ENCODE measurements at places on chromosomes 12 and 14. TPM values are rescaled to one million over a fixed set of nuclear protein-coding genes. Genes with fewer than 3 reads are reported as not detected.

DNA sequence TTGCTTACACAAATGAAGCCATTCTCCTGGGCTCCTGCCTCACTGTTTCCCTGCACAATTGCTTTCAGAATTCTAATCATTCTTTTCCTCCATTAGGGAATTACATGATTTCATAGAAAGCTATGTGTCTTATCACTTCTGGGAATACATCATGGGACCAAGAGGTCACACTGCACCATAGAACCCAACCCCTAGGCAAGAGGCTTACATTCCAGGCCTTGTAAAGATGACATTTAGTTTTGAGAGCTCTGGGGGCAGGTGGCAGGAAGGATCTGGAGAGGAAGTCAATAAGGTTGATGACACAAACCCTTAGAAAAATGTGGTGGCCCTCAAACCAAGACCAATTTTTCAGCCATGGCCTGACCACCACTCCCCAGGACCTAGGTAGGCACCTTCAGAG is 57.1 kb downstream of the NUAK1 start:
- DNase-seq, result no peak
- no peak overlapping the region for H3K27ac ChIP-seq
- no peaks in the 10 kb centered on the region for H3K36me3 ChIP-seq
- no peaks in the 10 kb centered on the region for H3K27me3 ChIP-seq
- no peak overlapping the region for H3K4me3 ChIP-seq

TAS2R7 gene
- not detected for polyA plus RNA-seq

DNA sequence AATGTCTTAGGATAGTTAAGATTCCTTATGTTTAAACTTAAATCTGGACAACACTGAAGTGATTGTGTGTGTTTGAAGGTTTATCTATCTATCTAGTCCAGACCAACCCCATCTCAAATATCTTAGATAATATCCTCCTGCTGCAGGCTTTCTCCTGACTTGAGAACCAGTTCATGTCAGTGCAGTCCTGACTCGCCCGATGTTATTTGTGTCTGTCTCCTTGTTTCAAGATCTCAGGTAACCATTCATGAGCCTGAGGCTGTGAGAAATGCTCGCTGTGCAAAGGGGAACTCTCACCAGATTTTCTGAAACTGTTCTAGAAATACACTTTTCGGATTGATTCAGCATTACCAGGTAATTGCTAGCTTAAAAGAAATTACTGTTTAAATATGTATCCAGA is 356.2 kb downstream of the SNAPC1 start:
- peaks cover 2% of the 10 kb centered on the region for H3K4me1 ChIP-seq
- no peaks in the 10 kb centered on the region for H3K36me3 ChIP-seq
- no peak for DNase-seq
- H3K4me3 ChIP-seq, result no peak overlapping the region
- peaks cover 59% of the 10 kb centered on the region for H3K27me3 ChIP-seq

- H3K4me3 ChIP-seq, result no peak overlapping the region
- DNase-seq, result no peak
- H3K27me3 ChIP-seq, result no peaks in the 10 kb centered on the region
- no peak overlapping the region for H3K27ac ChIP-seq
Measured at GRCh38 chr14:43165651-43166050, 1341.4 kb downstream of the FSCB start.

DNA sequence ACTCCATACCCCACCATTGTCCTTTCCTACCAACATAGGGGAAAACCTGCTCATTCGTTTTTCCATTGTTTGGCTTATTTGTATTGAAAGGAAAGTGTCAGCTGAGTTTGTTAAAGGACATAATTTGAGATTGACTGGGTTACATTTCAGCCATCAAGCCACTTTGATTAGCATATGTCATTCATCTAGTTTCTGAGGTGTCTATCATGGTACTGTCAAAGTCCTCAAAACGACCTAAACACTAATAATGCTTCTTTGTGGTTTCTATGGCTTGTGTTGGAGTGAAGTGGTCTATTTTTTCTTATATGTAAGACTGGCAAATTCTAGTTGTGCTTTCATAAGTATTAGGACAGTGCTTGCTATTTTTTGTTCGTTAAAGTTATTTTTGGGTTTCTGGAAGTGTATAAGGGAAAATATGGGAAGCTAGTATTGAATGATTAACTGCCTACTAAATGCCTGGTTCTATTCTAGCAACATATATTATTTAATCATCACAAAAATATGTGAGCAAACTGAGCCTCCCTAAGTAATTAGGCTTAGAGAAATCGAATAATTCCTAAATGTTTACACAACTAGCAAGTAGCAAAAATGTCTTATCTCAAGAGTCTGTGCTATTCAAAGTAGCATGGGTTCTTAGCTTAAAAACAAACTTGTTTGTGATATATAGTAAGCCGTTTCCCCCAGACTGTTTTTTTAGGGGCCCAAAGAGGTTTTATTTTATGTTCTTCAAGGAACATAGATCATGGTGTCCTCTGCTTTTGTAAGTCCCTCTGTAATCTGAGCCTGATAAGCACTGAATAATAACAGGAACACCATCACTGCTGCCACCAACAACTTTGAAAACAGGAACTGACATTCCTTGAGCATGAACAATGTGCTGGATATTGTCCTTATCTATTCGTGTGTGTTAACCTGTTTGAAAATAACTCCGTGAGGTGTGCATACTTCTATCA is 67.1 kb downstream of the DERA start:
- H3K27ac ChIP-seq, result peak overlapping the region; percentile 66
- peaks cover 22% of the 10 kb centered on the region for H3K4me1 ChIP-seq
- no peaks in the 10 kb centered on the region for H3K27me3 ChIP-seq

FIGNL2 gene
- 0.76 TPM for polyA plus RNA-seq

CCDC198 gene
- 90.7 TPM for polyA plus RNA-seq

DNA sequence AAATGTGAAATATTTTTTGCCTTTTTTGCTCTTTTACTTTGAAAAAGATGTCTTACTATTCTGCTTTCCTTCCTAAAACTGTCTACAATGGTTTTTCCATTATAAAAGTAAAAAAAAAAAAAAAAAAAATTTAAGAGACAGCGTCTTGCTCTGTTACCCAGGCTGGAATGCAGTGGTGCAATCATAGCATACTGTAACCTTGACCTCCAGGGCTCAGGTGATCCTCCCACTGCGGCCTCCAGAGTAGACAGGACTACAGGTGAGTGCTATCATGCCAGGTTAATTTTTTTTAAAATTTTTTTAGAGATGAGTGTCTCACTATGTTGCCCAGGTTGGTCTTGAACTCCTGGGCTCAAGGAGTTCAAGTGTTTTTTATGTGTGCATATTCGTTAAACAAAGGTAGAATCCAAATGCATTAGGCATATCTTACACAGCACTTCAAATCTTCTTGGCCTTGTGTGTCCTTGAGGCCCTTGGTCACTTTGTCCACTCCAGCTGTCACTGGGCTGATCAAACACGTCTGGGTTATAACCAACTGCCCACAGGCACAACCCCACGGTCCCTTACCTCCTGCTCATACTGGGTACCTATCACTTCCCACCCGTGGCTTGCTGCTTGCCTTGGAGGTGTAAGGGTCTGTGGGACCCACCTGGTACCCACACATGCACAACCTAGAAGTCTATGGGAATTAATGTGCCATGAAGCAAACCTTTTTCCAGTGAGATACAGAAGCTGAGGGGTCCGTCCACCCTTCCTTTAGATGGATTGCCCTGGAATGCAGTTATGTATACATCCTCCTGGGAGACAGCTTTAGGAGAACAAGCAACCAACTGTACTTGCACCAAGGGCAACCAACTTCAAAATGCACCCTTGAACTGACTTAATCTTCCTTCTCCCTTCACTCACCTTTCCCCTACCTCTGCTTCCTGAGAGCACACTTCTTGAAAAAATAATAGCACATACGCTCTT is 12.8 kb downstream of the RAD52 start:
- H3K4me1 ChIP-seq, result no peaks in the 10 kb centered on the region
- no peak for DNase-seq
- no peak overlapping the region for H3K27ac ChIP-seq
- H3K27me3 ChIP-seq, result no peaks in the 10 kb centered on the region
- no peak overlapping the region for H3K4me3 ChIP-seq
- peaks cover 20% of the 10 kb centered on the region for H3K36me3 ChIP-seq

ESR2 gene
- 0.66 TPM for polyA plus RNA-seq

MIA2 gene
- 231 TPM for polyA plus RNA-seq

DNA sequence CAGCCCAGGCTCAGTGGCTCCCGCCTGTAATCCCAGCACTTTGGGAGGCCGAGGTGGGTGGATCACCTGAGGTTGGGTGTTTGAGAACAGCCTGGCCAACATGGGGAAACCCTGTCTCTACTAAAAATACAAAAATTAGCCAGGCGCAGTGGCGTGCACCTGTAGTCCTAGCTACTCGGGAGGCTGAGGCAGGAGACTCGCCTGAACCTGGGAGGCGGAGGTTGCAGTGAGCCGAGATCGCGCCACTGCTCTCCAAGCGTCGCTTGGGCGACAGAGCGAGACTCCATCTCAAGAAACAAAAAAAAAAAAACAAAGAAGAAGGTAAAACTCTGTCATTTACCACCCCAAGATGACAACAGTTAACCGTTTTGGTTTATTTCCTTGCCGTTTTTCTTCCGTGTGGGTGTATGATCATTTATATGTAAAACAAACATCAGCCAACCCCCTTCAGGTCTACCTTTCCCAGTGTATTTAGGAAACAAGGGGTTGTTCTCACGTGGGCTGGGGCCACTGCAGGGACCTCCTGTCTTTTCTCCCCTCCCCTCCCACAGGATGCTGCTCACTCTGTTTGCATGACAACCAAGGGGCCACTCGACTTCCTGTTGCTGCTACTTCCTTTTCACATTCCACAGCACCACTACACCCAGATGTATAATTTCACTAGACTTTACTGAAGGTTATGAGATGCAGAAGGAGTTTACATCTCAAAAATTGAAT is 13.6 kb downstream of the TTC9 start:
- H3K4me3 ChIP-seq, result no peak overlapping the region
- no peak for DNase-seq
- H3K4me1 ChIP-seq, result no peaks in the 10 kb centered on the region
- no peaks in the 10 kb centered on the region for H3K36me3 ChIP-seq
- H3K27me3 ChIP-seq, result no peaks in the 10 kb centered on the region

DNA sequence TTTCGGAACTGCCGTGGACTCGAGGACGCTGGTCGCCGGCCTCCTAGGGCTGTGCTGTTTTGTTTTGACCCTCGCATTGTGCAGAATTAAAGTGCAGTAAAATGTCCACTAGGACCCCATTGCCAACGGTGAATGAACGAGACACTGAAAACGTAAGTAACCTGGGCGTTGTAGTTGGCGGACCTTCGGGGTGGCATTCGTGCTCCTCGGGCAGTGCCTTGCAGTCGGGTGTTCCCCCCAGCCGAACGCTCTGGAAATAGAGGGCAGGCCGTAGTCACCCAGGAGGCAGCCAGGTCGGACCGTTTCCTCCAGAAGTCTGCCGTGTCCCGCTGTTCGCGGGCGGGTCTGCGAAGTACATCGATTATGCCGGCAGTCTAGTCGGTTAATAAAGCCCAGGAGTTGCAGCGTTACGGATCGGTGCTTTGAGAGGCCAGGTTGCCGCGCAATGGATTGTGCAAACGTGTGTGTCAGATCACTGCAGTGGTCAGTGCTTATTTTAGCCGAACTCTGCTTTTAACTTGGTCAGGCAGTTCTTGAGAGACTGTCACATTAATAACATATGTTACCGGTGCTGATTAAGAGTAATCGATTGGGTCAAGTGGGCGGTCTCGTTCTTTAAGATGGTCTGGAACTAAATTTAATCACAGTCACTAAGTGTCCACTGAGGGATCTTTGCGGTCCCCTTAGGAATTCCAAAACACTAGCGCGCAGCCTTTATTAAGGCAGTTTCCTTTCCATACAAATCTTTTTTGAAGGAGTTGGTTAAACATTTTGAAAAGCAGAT is 906 bp downstream of the MARK3 start:
- H3K4me1 ChIP-seq, result peaks cover 6% of the 10 kb centered on the region
- H3K4me3 ChIP-seq, result peak overlapping the region; percentile 76
- peak overlapping the region; percentile 99 for H3K27ac ChIP-seq
- H3K27me3 ChIP-seq, result peaks cover 3% of the 10 kb centered on the region
- H3K36me3 ChIP-seq, result no peaks in the 10 kb centered on the region
- peak; percentile 61 for DNase-seq

GRCh38 chr14:53620317-53620716 is 336.3 kb downstream of the BMP4 start:
- H3K27ac ChIP-seq, result no peak overlapping the region
- no peaks in the 10 kb centered on the region for H3K36me3 ChIP-seq
- DNase-seq, result no peak
- H3K27me3 ChIP-seq, result no peaks in the 10 kb centered on the region
